ENCODE measurements at places on chromosomes 7 and 10.

GRCh38 chr10:30438021-30438850 is 4.3 kb downstream of the MAP3K8 start:
- DNase-seq = no peak

DNA sequence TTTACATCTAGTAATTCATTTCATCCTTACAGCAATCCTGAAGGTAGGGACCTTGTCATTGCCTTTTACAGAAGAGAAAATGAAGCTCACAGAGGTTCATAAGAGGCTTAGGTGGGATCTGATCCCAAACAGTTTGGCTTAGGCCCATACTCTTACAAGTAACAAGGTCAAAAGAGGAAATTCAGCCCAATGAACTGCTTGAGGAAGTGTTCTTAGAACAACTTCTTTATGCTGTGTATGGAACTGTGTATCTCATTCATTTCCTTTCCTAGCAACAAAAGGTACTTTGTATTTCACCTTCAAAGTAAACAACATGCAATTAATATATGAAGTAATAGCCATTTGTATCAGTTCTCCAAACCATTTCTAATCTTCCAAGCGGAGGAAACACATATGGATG is 79.3 kb downstream of the AVL9 start:
- no peak for DNase-seq

DNA sequence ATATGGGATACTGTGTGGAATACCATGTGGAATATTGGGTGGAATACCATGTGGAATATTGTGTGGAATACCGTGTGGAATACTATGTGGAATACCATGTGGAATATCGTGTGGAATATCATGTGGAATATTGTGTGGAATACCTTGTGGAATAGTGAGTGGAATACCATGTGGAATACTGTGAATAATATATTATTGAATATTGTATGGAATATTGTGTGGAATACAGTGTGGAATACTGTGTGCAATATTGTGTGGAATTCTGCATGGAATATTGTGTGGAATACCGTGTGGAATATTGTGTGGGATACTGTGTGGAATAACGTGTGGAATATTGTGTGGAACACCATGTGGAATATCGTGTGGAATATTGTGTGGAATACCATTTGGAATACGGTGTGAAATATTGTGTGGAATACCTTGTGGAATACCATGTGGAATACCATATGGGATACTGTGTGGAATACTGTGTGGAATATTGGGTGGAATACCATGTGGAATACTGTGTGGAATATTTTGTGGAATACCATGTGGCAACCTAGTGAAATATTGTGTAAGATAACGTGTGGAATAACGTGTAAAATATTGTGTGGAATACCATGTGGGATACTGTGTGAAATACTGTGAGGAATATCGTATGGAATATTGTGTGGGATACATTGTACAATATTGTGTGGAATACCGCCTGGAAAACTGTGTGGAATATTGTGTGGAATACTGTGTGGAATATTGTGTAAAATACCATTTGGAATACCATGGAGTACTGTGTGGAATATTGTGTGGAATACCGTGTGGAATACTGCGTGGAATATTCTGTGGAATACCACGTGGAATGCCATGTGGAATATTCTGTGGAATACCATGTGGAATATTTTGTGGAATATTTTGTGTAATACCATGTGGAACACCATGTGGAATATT is 133.9 kb upstream of the CHST15 start:
- no peak for DNase-seq

- DNase-seq = no peak
These were observed 43.2 kb downstream of the SH2D4B start for GRCh38 chr10:80580638-80581468.

DNA sequence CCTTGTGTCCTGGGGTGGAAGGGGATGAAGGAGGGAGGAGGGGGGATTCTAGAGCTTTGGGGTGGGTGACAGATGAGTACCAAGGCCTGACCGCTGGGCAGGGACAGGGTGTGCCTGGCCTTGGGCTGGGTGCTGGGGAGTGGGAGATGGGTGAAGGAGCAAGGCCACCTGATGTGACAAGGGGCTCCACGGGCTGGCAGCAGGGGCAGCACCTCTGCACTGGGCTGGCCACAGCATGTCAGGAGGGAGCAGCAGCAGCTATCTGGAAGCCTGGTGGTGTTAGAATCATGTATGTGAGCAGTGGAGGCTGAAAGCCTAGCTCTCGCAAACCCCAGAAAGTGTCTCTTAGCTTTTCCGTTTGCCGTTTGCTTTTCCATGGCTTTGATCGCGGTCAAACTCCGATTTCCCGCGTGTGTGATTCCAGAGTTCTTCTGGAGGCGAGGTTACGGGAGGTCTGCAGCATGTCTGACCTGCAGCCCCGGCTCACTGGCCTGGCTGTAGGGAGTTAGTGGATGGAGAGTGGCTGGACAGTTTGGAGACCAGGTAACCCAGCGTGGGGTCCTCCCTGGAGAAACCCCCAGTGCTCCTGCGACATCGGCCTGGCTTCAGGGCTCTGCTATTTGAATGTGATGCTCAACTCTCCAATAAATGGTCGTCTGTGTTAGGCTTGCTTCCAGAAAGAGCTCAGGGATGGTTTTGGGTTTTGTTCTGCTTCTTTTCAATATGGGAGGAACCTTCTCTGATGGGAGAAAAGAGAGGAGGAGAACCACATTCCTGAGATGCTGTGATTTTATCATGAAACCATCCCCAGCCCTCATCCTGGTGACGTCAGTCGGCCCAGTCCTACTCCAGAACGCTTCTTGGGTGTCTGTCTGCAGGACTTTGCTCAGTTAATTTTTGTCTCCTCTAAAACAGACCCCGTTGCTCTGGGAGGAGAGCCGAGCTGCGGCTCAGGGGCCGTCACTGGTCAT is 105.5 kb downstream of the CUX1 start:
- DNase-seq = no peak

- DNase-seq = peak; percentile 2
These were observed 107.3 kb upstream of the STARD3NL start for GRCh38 chr7:38070718-38071117.

GRCh38 chr7:23260371-23260770 is 13.8 kb downstream of the GPNMB start:
- no peak for DNase-seq

DNA sequence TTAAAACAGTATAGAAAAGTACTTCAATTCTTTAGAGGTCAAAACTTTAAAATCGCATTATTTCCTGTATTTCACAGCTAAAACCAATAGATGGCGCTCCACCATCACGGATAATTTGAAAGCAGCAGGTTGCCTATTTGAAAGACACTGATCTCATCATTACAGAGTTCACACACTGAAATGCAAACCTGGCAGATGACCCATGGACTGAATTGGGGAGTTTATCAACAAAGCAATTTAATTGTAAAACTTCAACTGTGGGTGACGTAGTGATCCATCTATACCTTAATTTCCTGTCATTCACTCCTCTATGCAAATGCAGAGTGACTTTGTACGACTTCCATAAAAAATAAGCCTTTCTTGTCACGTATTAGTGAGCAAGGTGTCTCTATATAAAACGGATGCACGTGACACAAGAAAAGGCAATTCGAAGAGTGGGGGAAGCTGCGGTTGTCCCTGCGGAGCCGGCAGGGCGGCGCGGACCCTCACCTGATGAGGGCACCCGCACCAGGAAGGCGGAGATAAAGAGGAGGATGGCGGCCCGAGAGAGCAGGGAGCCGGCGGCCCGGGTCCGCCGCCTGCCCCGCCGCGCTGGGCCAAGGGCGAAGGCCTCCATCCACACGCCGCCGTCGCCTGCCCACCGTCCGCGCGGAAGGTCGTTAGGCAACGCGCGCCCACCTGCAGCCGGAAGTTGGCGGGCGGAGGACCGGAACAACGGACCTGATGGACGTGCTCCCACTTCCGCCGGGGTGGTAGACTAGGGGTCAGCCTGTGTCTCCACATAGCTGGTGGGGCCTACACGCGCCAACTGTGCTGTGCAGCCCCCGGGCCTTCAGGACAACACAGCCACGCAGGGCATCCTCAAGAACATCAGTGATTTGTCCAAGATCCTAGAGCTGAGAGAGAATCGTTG is at the start of gene ZPBP:
Gene ZPBP, minus strand, starts transcription at position 668 of the 913 bp plus-strand sequence. Its CDS starts 52 bp downstream, at position 616.
- peak; percentile 18 for DNase-seq

DNA sequence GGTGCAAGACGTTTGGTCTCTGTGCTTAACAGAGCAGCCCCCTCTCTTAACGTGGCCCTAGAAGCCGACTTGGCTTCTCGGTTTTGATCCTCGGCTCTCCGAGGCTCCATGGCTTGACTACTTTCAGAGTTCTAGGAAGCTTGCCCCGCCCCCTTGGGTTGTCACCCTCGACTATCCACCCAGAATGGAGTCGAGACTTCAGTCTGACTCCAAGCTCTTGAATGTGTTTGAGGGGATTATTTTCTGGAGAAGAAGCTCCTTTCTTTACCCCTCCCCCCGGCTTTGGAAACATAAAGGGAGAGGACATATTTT is 448 bp downstream of the SEC24C start:
- no peak for DNase-seq
